ENCODE measurements at places on chromosomes 6 and 20.

DNA sequence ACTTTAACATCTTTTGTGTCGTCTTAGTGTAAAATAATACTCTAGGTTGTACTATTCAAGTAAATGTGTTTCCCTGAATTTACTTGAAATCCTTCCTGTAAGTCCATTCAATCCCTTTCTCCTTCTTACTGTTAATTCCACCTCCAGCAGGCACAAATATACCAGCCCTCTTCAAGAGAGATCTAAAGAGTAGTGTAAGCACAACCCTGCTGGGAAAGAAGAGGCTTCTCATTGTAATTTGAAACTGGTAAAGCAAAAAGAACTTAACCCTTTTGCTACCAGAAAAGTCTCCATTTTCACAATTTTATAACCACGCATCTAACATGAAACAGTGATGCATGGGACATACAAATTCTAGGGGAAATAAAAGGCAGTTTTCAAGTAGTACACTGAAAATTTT lies at the start of gene BMP5:
Gene BMP5 (minus strand): TSS at position 191 of the 400 bp plus-strand sequence. CDS start 725 bp downstream, outside the sequence.
- DNase-seq: no peak

GRCh38 chr6:82555801-82556200 lies 192.2 kb downstream of the TPBG start:
- DNase-seq: no peak

DNA sequence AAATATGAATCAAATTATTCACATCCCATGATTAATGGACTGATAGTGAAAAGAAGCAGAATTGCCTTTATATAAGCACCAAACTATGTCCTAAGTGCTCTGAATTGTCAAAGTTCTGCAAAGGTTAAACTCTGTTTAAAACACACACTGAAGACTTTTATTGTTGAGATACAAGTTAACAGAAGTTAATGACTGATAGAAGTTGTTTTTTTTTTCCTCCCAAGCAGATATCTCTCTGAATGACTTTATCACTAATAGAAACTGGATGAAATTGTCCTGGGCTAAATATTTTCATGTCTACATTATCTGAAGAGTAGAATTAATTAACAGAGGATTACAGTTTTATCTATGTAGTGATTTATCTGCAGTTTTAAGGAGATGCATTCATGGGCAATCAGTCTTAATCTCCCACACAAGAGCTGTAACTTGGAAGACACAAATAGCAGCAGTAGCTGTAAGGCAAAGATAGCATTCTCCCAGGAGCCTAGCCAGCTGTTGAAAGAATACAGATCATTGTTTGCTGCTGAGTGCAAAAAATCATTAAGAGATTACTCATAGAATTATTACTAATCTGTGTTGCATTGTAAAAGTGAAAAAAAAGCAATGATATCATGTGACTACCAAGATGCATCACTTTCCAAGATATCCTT lies 49.9 kb downstream of the BMP5 start:
- DNase-seq: no peak

DNA sequence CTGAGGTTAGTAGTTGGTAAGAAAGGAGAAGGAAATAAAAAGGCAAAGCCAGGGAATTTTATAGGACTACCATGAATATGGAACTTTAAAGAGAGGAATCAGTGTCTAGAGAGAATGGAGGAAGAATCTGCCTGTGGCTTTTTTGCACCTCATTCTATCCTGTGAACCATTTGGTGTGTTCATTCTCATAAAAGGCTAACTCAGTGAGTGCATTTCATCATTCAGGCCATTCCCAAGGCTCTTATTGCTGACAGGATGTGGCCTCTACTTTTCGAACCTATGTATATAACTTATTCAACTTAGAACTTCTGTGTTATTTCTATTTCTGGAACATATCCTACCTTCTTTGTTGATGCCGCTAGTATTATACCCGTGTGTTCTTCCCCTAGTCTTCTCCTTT lies 27.1 kb downstream of the HSF2 start:
- DNase-seq: no peak

- no peak for DNase-seq
Measured at GRCh38 chr20:61633004-61633403, 380.9 kb downstream of the CDH4 start.

DNA sequence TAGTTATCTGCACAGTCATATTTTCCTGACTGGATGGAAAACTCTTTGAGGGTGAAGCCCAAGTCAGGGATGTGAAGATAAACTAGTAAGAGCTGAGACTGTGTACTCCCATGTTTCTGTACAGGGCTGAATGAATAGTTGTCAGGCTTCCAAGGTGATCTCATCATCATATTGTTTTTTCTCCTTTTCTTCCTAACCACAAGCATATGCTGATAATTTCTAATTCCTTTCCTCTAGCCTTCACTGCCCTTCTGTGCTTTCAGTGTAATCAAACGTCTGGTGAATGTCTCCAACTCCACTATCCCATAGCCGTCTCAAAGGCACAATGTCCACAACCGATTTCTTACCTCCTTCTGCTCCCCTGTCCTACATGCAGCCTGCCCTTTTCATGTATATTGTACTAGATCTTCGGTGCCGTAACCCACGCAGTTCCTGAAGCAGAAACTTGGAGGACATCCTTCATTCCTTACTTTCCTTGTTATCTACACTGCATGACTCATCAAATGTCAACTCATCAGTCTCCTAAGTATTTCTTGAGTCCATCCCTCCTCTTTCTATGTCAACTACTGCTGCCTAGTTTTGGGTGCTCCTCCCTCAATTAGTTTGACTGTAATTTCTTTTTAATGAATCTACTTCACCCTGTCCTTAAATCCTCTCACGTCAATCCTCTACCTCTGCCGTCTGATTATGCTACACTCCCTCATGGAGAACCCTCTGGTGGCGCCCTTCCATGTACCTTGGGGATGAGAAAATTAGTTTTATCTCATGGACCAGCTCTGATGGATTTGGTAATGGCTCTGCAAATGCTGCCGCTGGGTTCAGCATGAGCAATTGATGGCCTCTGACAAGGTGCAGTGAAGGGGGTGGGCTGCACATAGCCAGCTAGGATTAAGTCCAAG lies 21.9 kb downstream of the NCOA7 start:
- no peak for DNase-seq

DNA sequence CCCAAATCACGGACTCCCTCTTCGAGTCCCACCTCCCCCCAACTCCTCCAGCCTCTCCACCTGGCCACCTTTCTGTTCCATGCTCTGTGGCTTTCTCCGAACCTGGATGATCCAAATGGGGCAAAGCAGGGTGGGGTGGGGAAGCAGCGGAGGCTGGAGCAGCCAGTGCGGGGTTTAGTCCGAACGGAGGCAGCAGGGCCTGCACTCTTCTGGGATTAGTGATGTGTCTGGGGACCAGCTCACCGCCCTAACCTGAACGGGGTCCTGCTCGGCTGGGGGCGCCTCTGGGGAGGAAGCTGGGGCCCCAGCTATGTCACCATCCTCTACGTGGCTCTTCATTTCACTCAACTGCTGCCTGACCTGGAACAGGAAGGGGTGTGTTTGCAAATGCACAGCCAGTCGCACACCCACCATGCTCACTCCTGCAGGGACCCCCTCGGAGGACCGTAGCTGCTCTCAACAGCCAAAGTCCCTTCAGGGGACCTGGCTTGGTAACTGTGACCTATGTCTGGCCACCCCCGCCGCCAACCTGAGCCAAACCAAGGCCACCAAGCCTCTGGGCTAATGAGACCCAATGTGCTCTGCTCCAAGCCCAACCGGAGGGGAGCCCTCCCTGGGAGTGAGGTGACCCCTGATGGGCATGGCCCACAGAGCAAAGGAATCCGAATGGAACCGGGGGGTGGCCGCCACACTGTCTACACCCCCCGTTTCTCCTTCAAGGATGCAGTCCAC lies 46.8 kb downstream of the DSTN start:
- no peak for DNase-seq

- no peak for DNase-seq
Measured at GRCh38 chr20:31710423-31711108, 12.1 kb downstream of the BCL2L1 start.

DNA sequence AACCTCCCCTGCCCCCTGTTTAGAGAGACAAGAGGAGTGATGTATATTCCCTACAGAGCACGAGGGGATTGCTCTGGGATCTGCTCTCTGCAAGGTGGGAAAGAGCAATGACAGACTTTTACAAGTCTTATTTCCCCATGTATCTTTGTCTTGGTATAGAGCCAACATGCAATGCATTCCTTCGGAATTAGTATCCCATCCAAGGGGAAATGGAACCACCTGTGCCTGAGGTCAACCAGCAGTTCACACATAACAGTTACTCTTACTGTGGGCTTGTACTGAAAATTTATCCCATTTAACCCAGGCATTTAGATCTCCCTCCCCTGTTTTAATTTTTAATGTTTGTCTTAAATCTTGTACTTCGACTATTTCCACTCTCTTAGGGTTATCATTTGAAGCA lies 250.4 kb downstream of the C6orf118 start:
- no peak for DNase-seq

Measured in stimulated activated naive CD4-positive, alpha-beta T cell (primary cell).